ENCODE measurements at places on chromosomes 3 and 15. TPM values are rescaled to one million over a fixed set of nuclear protein-coding genes. Genes with fewer than 3 reads are reported as not detected.
A peak's percentile ranks its signal among the peaks of the same experiment; 100 is the strongest.

DNA sequence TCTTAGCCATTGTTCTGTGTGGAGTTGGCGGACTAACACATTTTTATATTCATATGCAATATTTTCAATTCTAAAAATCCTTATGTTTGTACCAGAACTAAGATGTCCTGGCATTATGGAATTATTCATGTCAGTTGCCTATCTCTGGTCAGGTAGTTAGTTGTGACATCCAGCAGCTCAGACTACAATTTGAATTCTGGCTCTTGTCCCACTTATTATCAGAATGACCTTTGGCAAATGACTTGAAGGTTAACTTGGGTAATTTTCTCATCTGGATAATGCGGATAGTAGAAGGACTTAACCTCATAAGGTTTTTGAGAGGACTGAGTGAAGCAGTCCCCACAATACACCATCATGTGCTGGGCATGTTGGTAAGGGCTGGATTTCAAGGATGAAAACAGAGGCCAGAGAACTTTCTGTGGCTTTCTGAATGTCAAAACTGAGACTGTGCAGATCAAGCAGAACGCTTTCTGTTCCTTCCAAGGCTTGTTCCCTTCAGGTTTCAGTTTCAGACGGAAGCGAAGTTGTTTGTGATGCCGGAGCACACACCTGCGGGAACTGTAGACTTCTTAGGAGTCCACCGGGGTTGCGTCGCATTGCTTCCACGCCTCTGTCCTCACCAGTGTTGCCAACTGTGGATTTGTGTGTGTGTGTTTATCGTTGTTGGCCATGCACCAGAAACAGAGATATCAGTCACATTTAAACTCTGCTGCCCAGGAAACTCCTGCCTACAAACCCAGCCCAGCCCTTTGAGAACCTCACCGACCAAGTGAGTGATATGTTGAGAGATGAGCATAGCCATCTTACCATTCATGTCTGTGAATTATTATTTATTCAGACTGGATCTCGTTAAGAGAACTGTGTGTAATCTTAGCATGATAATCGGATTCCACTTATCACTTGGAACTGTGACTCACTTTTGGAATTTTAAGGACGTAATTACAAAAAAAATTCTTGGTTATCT is 76.0 kb downstream of the PTPRG start:
- DNase-seq: no peak

GRCh38 chr15:100842756-100843730 is 36.6 kb upstream of the ALDH1A3 start:
- DNase-seq: no peak

- peak; percentile 46 for DNase-seq
Measured at GRCh38 chr3:131819381-131820055, 215.3 kb downstream of the CPNE4 start.

DNA sequence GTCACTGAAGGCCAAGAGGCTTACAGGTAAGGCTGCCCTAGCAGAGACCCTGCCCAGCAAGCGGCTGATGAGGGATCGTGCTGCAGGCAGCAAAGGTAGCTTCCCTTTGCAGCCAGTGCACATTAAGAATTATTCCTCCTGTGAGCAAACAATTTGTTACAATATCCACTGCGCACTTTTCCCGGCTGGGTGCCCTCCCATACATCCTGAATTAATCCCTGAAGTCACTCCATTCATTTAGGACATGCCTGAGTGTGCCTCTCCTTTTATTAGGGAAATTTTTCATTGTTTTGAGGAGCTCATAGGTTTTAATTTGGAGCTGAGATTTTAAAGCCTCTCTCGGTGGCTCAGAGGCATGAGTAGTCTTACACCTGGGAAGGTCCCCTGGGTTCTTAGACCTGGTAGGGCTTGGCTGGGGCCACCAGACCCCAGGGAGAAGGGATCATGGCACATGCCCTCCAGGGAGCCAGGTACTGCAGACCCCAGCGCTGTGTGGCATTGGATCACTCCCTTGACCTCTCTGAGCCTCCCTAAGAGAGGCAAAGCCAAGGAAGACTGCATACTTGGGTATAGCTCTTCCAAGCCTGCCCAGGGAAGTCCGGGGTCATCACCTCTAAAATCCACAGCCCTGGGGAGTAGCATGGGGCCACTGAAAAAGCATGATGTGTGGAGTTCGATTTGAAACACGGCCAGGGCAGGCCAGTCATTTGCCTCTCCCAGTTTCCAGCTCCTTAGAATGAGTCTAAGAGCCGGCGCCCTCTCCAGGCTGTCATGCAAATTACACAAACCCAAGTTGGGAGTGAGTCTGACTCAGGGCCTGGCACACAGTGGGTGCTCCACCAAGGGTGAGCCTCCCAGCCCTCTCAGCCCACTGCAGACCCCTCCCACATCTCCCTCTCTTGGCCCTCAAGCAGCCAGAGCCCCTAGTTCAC is 151.9 kb upstream of the LINGO1 start:
- peak; percentile 50 for DNase-seq

GRCh38 chr15:52749258-52749657 is 40.9 kb downstream of the ONECUT1 start:
- peak; percentile 17 for DNase-seq

DNA sequence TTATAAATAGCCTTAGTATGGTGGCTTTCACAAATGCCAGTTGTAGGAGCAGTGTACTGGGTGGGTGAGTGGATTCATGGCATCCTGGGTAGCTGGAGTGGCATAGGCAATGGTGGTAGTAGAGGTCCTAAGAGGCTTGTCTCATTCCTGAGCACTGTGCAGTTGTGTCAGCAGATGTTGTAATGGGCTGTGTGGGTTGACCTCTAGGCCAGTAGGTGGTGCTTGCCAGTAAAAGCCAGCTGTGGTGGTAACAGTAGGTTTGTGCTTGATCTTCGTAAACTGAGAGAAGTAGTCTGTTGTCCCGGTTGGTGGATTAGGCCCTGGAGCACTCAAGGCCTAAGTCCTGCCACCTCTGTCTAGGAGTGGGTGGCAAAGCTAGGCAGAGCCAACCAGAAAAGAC is 149.7 kb upstream of the SUCLG2 start:
- no peak for DNase-seq

GRCh38 chr15:101371081-101371480 is 76.0 kb upstream of the SNRPA1 start:
- DNase-seq: no peak

DNA sequence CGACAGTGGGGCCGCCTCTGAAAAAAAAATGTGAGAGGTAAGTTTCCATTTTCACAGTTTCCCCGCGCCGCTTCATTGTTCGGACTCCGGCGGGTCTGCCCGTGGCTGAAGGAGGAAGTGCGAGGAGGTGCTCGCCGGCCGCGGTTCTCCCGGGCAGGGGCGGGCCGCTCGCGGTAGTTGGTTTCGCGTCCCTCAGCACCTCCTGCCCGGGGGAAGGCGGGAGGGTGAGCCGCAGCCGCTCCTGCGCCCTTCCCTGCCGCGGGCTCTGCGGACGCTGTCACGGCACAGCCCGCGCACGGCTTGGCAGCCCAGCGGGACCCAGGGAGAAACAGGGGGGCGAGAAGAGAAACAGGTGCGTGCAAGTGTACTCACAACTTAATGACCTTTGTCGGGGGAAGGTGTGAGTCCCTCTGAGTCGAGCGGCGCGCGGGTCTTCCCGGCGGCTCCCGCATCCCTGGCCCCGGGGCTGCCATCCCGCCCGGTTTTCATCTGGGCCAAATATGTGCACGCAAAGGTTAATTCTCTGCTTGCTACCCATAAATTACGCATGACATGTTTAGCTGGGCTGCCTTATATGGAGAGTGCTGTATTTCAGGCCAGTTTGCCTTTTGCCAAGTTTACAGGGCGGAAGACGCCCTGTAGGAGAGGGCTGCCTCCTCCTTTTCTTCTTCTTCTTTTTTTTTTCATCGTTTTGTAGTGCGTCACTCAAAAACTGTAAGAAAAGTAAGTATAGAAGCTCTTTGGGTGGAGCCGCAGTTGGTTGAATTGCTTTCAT is 514 bp downstream of the MBNL1 start:
- peak; percentile 78 for DNase-seq

DNA sequence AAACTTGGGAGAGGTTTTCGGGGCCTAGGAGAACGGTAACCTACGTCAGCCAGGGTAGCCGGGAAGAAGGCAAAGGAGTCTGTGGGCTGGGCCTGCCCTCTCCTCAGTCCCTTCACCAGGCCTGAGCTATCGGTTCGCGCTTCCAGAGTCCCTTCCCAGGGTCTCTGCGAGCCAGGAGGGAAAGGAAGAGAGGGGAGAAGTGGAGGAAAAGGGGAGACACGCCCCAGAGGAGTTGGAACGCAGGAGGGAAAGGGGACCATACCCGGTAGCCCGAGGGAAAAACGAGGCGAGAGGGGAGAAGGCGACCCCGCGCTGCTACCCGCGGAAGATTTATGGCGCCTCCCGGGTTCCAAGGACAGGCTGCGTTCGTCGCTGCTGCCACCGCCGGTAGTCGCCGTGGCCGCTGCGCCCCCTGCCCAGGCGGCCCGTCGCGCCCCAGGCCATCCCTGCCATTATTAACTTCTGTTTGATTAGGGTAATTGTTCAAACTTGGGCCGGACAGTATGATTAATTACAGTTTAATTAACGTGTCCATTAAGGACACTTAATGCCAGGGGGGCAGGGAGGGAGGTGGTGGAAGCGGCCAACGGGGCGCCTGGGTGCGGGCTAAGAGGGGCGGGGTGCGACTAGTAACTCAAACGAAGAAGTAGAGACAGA is 3.4 kb upstream of the SKOR1 start:
- no peak for DNase-seq

DNA sequence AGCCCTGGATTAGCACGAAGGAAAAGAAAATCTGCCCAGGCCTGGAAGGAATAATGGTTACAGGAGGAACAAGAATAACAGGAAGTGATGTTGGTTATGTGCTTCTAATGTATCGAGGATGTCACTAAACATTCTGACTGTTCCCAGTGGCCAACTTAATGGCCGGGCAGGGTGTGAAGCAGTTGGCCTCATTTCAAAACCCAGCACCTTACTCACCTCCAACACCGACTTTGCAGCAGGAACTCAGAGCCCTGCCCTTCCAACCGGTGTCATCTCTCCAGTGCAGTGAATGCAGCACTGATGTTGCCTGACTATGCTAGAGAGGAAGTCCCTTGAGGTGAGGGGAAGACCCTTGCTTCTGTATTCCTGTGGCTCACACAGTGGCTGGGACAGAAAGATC is 162.4 kb upstream of the LRTM1 start:
- DNase-seq: no peak

DNA sequence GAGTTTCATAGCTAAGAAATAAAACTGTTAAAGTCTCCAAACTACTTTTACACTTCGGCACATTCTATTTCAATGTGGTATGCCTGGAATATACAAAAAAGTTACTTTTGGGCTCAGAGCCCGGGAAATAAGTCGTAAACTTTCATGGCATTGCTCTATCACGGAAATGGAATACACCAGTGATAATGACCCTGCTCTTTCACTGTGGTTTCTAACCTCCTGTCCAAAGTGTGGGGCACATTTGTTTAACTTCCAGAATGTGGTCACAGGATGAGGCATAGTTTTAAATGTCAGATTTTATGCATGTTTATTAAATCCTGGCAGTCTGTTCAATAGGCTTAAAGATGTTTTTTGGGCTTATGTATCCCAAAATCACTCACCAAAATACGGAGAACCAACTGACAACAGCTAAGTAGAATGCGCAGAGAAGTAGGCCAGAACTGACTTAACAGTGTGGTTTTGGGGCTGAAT is 5.1 kb downstream of the CXCR6 start:
- no peak for DNase-seq

DNA sequence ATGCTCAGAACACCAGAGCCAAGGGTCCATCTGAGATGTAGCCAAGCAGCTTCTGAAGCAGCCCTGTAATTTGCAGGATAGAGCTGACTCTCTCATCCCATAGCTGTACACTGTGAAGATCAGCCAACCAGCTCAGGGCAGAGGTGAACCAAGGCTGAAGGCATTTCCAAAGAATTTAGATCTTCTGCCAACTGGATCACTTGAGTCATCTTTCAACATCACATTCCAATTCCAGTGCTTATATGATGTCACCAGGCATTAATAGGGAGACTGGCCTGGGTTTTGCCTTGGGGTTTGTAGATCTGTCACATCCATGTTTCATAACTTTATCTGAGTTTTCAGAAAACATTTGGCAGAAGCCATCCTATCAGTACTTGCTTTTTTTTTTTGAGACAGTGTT is 98.2 kb downstream of the NR2F2 start:
- peak; percentile 66 for DNase-seq

DNA sequence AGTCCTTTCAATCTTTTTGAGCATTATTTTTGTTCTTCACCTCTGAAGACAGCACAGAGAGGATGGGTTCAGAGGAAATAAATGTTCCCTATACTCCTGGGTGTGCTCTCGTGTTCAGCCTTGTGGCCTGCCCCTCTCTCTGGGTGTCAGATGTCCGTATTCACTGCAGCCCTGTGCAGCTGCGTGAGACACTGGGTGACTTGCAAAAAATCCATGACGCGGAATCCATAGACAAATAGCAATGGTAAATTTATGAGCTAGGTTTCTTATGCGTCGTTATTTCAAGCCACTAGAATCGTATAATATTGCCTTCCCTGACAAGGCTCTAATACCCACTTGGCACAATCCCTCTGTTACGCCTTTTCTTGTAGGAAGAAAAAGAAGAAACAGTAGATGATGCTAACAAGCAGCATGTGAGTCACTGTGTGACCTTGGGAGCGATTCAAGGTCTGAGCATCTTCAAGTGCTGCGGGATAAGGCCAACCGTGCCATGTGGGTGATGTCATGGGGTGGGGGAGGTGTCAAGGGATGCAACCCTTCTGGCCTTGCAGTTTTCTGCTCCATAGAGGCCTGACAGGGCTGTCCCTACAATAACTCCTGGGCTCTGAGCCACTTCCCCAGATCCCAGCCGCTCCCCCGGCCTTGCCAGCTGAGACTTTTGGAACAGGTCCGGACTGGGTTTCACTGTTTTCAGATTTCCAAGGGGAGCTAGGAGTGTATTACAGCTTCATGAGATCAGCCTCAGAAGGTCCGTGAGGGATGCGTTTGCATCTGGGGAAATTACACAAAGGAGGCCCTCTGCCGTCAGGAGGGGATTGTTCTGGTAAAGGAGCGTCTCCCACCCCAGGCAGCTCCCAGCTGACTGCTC is 47.6 kb upstream of the POMGNT2 start:
- DNase-seq: no peak

DNA sequence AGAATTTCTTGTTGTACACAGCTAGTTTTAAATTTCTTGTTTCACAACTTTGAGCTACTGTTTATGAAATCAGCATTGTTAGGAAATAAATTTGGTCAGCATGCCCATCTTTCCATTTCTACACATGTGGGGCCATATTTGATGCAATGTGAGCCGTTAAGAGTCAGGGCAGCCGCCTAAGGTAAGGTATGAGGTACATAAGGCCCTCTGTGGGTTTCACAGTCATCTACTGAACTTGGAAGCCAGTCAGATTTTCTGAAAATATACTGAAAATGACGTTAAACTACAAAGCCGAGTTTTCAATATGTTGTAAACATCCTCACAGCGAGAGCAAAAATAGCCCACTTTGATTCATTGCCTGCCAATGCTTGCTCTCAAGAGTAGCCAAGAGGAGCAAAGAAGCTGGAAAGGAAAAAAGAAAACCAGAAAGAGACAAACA is 94.7 kb upstream of the PDZRN3 start:
- DNase-seq: no peak

GRCh38 chr3:24305795-24306467 is 188.7 kb downstream of the THRB start:
- no peak for DNase-seq

The RETNLB gene
- not detected for total RNA-seq

The CLDN1 gene
- total RNA-seq: 0.79 TPM

The C2CD4A gene
- 2.7 TPM for total RNA-seq

The SPSB4 gene
- total RNA-seq: 0.05 TPM

The DUOX2 gene
- total RNA-seq: not detected

The U2SURP gene
- 52.8 TPM for total RNA-seq

The TRH gene
- total RNA-seq: not detected

The ZKSCAN7 gene
- 2.2 TPM for total RNA-seq

The IL16 gene
- 3.6 TPM for total RNA-seq

The HDC gene
- total RNA-seq: not detected

Measured in dermis blood vessel endothelial cell (primary cell).